Activated CD8-positive, alpha-beta memory T cell treated with anti-CD3 and anti-CD28 coated beads for 24 hours (primary cell): ENCODE measurements at places on chromosomes 1 and 21.

DNA sequence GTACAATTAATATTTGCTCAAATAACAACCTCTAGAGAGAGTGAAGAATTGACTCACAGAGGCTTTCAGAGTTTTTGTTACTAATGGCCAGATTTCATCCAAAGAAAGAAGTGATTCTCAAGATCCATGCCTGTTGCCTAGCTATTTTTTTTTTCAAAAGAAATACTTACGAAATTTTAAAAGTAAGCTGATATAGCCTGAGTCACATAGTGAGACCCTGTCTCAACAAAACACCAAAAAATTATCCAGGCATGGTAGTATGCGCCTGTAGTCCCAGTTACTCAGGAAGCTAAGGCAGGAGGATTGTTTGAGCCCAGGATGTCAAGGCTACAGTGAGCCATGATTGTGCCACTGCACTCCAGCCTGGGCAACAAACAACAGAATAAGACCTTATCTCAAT, 14.6 kb downstream of the PALMD start:
- DNase-seq = no peak

DNA sequence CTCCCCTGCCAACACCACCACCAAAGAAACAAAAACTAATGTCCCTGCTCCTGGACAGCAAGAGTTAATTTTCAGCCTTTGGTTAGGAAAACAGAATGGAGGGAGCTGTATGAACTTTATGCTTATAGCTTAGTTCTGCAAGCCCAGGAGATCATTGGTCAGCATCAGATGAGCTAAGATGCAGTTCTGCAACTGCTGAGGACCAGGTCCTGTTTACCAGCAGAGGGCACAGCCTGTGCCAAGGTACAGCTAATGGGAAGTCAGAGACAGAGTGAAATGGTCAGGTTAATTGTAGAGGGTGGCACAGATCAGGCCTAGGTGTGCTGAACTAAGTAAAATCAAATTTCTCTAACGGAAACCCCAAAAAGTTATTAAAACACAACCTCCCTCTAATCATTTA, 161.3 kb downstream of the ROR1 start:
- DNase-seq = no peak

DNA sequence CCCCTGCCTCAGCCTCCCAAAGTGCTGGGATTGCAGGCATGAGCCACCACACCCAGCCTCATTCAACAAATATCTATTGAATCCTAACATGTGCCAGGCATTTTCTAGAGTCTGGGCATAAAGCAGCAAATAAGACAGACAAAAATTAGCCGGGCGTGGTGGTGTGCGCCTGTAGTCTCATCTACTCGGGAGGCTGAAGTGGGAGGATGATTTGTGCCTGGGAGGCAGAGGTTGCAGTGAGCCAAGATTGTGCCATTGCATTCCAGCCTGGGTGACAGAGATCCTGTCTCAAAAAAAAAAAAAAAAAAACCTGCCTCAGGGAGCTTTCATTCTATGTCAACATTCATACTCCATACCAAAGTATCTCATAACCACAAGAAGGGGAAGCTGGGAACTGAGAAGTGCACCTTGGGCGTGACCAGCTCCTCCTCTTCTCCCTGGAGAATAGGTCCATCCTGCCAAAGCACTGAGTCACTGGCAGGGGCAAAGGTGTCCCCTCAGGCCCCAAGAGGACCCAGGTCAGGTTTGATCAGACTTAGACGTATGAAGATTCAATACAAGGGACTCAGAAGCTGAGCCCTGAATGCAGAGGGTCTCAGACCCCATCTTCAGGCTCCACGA, 36.8 kb upstream of the PPP1R15B start:
- DNase-seq = no peak

- DNase-seq = no peak
Observed at GRCh38 chr1:73194965-73195364, 912.6 kb upstream of the NEGR1 start.

GRCh38 chr1:63413394-63413793, 46.0 kb downstream of the ALG6 start:
- DNase-seq = no peak

GRCh38 chr1:33366762-33367484, 46.0 kb upstream of the A3GALT2 start:
- no peak for DNase-seq

- no peak for DNase-seq
Observed at GRCh38 chr1:3914331-3914851, 14.3 kb upstream of the C1orf174 start.

- DNase-seq = no peak
Observed at GRCh38 chr1:9759939-9760338, 63.8 kb downstream of the CLSTN1 start.

DNA sequence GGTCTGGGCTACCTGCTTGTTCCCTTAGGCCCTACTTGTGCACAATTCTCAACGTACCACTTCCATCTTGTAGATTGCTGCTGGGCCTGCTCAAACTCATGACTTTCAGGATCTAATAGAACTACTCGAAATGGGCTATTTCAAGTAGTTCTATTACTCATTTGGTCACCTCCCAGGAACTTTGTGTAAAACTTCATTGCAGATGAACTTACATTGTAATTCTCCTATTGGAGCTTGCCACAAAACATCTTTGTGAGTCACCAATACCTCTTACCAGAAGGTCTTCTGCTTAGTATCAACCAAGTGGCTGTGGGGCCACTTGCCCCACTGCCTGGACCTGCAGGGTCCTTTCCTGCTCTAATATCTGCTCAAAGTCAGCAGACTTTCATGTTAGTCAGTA, 10.7 kb upstream of the MYOCOS start:
- no peak for DNase-seq

GRCh38 chr1:153790313-153790965, 15.2 kb downstream of the SLC27A3 start:
- DNase-seq = no peak

- peak; percentile 52 for DNase-seq
Observed at GRCh38 chr1:244271691-244272308, 179.9 kb downstream of the ADSS2 start.

DNA sequence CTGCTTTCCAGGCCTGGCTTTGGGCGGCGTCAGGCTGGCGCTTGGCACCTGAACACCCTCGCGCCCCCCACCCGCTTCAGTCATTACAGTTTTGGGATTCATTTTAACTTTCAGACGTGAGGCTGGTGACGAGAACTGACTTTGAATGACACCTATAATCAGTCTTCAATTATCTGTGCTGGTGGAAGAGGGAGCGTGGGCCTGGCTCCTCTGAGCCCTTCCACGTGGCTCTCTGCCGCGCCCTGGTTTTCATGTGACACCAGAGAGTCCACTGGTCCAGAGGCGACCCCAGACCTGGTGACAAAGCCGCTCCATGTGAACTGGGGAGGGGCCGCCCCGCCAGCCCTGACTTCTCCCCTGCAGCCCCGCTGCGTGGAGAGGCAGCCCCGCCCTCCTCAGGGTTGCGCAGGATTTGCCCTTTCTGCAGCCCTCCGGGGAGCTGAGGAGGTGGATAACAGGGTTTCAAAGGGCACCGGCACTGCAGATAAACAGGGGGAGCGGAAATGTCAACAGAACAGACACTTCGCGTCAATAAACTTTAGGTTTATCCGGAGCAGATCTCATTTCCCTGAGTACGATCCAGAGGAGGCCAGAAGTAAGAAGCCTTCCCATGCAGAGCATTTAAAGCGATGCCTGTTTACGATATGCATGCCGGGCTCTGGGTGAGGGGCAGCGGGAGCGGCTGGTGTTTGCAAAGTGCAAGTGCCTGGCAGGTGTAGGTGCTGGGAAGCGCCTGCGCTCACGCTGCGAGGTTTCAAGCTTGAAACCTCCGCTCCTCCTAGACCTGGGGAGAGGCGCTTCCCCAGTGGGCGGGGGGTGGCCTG, 56.4 kb downstream of the AJAP1 start:
- no peak for DNase-seq
